A172 (cell line): ENCODE measurements at places on chromosomes 11 and 22. TPM values are rescaled to one million over a fixed set of nuclear protein-coding genes. Genes with fewer than 3 reads are reported as not detected.

- no peak for DNase-seq
Measured at GRCh38 chr22:26393929-26394328, 35.1 kb upstream of the ASPHD2 start.

GRCh38 chr11:110514967-110515366 lies 85.2 kb downstream of the FDX1 start:
- no peak for DNase-seq

DNA sequence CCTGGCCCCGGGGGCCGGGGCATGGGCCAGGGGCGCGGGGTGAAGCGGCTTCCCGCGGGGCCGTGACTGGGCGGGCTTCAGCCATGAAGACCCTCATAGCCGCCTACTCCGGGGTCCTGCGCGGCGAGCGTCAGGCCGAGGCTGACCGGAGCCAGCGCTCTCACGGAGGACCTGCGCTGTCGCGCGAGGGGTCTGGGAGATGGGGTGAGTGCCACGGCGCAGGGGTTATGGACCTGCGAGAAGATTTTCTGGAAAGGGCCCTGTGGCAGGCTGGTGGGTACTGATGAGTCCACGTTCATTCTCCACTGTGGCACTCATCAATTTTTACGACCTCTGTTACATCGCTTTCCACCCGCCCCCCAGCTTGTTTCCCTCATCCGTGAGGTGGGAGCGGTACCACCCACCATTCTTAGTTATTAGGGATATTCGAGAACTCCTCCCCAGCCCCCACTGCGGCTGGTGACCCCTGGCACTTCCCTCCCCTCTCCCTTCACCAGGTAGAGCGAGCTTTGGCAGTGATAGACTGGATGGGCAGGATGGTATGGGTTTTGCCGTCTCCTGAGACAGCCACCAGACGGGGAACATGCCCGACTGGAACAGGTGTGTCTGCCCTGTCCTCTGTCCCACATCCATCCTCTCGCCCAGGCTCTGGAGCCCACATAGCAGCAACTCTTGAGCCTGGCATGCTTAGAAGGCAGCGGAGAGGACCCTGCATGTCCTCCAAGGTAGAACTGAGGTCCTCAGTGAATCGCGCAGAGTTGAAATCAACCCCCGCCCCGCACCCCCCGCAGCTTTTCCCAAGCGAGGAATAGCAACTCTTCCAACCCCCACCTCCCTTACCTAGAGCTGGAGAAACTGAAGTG lies 562 bp downstream of the DGAT2 start:
- no peak for DNase-seq

GRCh38 chr22:48782326-48782725 lies 1045.3 kb downstream of the BRD1 start:
- DNase-seq = no peak

DNA sequence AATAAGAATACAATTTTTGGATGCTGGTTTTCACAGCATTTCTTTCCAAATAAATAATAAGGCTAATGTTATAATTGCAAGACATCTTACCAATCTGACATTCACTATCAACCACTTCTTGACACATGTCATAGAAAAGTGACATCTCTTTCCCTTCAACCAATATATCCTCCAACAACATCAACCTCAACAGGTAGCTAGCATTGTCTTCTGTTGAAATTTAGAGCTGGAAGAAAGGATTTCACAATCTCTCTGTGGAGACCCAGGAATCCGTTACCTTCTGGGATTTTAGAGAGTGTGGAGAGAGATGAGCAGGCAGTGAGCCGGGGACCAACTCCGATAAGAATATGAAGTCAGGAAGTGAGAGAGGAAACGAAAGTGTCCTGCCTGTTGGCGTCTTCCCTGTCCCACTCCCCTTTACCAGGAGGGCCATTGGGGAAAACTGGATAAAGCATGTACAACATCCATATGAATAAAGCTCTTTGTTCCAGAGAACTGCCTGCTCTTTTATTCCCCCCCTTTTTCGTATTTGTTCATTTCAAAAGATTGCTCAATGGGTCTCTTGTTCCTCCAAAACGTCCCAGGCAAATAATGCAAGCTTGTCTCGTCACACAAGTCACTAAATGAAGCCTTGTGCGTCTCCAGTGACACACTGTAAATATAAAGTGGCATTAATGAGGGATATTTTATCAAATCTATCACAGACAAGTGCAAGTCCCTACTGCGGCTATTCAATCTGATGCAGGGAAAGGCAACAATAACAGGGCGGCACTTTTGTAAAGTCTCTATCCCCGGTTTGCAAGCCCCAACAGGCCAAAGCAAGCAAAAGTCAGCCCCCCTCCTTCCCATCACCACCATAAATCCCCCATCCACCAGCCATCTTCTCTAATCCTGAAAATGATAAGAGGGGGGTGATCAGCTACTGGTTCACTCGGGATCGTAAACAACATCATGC lies 3.4 kb downstream of the CADM1 start:
- DNase-seq = no peak

DNA sequence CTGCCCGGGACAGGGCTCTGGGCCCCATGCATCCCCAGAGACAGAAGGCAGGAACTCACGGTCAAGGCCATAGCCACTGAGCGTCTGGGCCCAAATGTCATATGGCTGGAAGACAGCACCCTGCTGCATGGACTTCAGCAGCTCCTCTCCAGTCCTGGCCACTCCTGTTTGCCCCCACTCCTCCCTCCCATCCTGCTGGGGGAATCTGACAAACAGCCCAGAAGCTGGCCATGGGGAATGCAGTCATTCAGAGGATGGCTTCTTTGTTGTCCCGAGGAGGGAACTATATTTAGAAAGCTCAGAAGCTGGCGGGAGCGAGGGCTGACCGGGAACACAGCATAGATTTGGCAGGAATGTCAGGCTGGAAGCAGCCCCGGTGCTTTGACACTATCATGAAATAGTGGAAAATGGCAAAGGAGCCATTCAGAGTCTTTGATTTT lies 35.0 kb downstream of the DKK3 start:
- peak; percentile 79 for DNase-seq

The SNX32 gene
- total RNA-seq = not detected in 2 replicates
